Esophagus squamous epithelium (tissue), 5 donors: ENCODE measurements at places on chromosomes 11 and 22. TPM values are rescaled to one million over a fixed set of nuclear protein-coding genes. Genes with fewer than 3 reads are reported as not detected.
A peak's percentile ranks its signal among the peaks of the same experiment; 100 is the strongest.

DNA sequence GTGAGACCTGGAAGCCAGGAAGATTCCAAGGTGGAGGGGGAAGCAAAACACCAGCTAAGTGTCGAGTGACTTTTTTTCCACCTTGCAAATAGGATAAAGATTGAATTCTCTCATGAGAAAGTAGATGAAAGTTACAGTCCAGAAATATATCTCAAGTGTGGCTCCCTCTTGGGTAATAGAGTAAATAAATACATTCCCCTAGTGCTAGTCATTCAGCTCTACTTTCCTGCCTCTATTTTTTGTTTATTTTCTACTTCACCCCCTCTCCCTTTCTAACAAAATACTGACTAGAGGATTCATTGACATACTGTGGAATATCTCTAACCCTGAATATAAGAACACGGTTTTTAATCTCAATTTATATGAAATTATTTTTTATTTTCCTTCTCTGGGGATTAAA, 19.2 kb upstream of the OOSP4B start:
- no peak for DNase-seq

DNA sequence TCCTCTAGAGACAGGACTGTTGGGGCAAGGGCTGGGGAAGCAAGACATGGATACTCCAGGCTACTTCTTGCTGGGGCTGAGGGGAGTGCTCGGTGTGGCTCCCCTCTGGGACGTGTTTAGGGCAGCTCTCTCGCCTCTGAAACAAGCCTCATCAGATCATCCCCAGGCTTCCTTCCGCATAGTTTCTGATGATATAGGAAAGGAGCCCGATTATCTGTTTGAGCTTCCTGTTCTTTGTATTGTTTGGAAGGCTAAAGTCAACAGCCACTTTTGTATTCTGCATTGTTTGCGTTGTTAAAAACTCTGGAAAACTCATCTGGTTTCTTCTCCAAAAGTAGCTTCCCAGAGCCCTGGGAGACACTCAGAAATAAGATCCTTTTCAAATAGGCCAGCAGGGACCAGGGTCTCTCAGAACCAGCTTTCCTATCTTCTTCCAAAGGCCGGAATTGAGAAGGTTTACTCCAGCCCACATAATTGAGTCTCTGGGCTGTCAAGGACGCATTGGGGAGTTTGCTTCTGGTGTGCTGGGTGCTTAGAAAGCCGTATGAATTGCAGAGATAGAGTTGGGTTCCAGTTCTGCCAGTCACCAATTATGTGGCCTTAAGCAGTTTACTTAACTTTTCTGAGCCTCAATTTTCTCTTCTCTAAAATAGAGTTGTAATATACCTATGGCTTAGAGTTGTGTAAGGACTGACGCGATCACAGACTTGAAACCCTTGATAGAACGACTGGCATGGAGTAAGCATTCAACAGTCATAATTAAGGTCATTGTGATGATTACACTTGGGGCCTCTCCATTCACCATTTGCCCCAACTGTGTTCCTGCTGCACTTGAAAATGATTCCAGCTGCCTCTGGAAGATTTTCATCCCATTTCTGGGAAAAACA, 19.1 kb downstream of the CD44 start:
- DNase-seq = no peak

- no peak for DNase-seq
These were observed 18.7 kb upstream of the NAT10 start for GRCh38 chr11:34086554-34087283.

DNA sequence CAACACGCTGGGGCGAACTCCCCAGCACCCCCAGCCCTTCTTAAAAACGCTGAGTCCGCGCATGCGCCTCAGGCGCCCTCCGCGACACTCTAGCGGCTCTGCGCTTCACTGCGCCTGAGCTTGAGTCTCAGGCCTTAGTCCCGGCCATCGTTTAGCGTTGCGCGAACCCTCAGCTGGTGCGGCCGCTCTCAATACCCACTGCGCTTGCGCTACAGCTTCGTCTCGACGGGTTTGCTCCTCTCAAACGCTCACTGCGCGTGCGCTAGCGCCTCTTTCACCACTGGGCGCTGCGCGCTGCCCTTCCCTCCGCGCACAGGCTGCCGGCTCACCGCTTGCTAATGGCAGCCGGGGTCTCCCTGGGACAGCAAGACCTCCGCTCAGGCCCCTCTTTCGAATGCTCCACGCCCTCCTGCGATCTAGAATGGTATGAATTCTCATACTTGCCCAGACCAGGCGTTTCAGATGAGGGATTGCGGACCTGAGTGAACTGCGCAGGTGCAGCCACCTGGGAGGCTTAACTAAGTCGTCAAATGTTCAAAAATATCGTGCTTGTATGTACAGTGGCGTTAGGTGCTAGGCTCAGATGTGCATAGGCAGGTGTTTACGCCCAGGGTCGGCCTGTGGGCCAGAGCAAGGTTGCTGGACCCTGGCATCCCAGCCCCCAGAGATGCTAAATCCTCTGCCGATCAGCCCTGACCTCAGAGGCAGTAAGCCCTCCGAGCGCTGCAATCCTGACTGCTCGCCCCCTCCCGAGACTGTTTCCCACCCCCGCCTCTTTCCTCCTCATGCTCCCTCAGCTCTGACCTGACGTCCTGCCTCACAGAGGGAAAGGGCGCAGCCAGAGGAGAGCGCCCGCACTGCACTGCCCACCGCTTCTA, at the start of gene SLC2A11:
Gene SLC2A11, plus strand, starts transcription at position 270 of the 878 bp plus-strand sequence. Its CDS starts 125 bp downstream, at position 395.
- DNase-seq = peak; percentile 83

- DNase-seq = no peak
These were observed 66.1 kb downstream of the TENM4 start for GRCh38 chr11:79374727-79375126.

DNA sequence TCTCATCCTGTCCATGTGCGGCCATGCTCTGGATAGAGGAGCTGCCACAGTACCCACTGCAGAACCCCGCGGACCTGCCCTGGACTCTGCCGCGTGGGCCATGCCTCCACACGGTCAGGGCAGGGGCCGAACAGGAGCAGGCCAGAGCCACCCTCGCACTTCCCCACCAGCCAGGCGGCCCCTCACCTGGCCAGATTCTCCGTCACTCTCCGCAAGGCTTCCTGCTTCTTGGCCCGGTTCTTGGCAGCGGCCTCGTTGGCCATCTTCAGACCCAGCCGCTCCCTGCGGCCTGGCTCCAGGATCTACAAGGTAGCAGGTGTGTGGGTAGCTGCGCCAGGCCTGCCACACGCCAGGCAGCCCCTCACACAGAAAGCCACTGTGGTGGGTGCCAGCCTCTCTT, 3.8 kb downstream of the TSSK2 start:
- no peak for DNase-seq

GRCh38 chr11:29634244-29634643, 382.6 kb downstream of the KCNA4 start:
- DNase-seq = no peak

DNA sequence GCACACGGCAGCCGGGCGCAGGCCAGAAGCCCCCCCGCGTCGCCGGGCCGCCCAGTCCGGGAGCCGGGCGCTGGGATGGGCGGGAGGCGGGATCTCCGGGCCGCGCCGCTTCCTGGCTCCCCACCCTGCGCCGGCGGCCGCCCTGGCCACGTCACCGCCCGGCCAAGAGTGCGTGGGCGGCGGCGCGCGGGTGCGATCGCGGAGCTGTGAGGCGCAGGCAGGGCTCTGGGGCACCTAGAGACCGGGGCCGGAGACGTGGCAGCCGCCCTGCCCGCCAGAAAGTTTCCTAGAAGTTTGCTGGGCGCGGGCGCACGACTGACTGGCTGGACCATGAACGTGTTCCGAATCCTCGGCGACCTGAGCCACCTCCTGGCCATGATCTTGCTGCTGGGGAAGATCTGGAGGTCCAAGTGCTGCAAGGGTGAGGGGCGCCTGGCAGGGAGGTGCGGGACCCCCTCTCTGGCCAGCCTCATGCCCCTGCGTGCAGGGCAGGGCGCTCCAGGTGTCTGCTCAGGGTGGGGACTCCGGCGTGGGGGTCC, at the start of gene KDELR3:
Gene KDELR3, plus strand, starts transcription at position 193 of the 539 bp plus-strand sequence. Its CDS starts 138 bp downstream, at position 331.
- no peak for DNase-seq

GRCh38 chr11:110176366-110177085, 83.3 kb downstream of the ZC3H12C start:
- no peak for DNase-seq

GRCh38 chr11:18934195-18934814, 4.9 kb downstream of the MRGPRX1 start:
- DNase-seq = no peak

DNA sequence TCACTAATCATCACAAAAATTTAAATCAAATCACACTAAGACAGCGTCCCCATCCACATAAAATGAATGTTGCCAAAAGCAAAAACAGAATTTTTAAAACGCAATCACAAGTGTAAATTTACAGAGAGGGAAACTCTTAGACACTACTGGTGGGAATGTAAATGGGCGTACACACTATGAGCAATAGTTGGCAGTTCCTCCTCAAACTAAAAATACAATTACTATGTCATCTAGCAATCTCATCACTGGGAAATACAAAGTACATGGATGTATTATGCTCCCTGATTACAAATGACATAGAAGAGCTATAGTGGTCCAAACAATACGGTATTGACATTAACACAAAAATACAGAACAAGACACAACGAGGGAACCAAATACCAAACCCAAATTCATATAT, 8.7 kb upstream of the RGL4 start:
- DNase-seq = no peak

DNA sequence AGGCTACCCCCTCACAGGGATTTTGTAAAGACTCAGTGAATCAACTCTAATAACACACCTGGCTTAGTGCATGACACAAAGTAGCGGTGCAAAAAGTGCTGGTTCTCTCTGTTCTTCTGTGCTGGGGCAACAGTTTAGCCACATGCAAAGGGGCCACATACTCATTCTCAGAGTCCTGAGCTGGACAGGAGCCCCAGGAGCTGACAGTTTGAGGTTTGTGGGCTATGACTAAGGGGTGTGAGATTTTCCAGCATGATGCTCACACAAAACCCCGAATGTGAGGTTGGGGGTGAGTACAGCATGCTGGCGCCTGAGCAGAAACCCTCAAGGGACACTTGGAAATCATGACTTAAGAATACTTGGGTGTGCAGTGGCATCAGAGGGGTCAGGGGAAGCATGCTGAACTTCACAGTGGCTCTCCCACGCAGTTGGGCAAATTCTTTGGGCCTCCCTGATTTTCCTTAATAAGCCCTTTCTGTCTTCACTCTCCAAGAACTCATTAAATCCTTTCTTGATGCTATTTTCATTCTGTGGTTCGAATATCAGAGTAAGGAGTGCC, 31.0 kb downstream of the TMPRSS5 start:
- DNase-seq = no peak

The PHLDB1 gene
- 6.7 TPM for total RNA-seq

The PANX2 gene
- 4.5 TPM for total RNA-seq

The KLHL35 gene
- total RNA-seq = 0.62 TPM
